T-cell (primary cell): ENCODE measurements at places on chromosomes 3 and 15.

- peaks cover 19% of the 10 kb centered on the region for H3K4me1 ChIP-seq
- peaks cover 8% of the 10 kb centered on the region for H3K27me3 ChIP-seq
- H3K36me3 ChIP-seq, result no peaks in the 10 kb centered on the region
- peak; percentile 27 for DNase-seq
Measured at GRCh38 chr3:45881078-45882022, 5.0 kb upstream of the CCR9 start.

- DNase-seq, result no peak
- H3K4me3 ChIP-seq, result no peak overlapping the region
- H3K27me3 ChIP-seq, result no peaks in the 10 kb centered on the region
- no peaks in the 10 kb centered on the region for H3K4me1 ChIP-seq
Measured at GRCh38 chr3:29067007-29067406, 213.9 kb upstream of the RBMS3 start.

GRCh38 chr3:107644631-107645030, 121.9 kb downstream of the BBX start:
- H3K36me3 ChIP-seq, result no peaks in the 10 kb centered on the region
- H3K4me3 ChIP-seq, result no peak overlapping the region
- H3K27me3 ChIP-seq, result no peaks in the 10 kb centered on the region
- no peak overlapping the region for H3K27ac ChIP-seq
- H3K4me1 ChIP-seq, result no peaks in the 10 kb centered on the region

GRCh38 chr15:51030649-51031316, 63.9 kb downstream of the TNFAIP8L3 start:
- DNase-seq, result no peak
- no peak overlapping the region for H3K4me3 ChIP-seq
- H3K27ac ChIP-seq, result no peak overlapping the region
- no peaks in the 10 kb centered on the region for H3K27me3 ChIP-seq
- no peaks in the 10 kb centered on the region for H3K36me3 ChIP-seq

GRCh38 chr3:31621314-31621713, 88.6 kb downstream of the STT3B start:
- no peak for DNase-seq
- no peak overlapping the region for H3K4me3 ChIP-seq
- H3K27me3 ChIP-seq, result no peaks in the 10 kb centered on the region
- no peak overlapping the region for H3K27ac ChIP-seq

- no peak overlapping the region for H3K27ac ChIP-seq
- no peak for DNase-seq
- H3K27me3 ChIP-seq, result no peaks in the 10 kb centered on the region
Measured at GRCh38 chr15:87609474-87609873, 647.1 kb downstream of the NTRK3 start.

- H3K27ac ChIP-seq, result no peak overlapping the region
- no peak for DNase-seq
- no peak overlapping the region for H3K4me3 ChIP-seq
- H3K36me3 ChIP-seq, result no peaks in the 10 kb centered on the region
Measured at GRCh38 chr3:25214034-25214433, 214.0 kb upstream of the RARB start.

- no peaks in the 10 kb centered on the region for H3K27me3 ChIP-seq
- no peak overlapping the region for H3K27ac ChIP-seq
- no peak overlapping the region for H3K4me3 ChIP-seq
Measured at GRCh38 chr3:155704771-155705559, 39.9 kb downstream of the PLCH1 start.

DNA sequence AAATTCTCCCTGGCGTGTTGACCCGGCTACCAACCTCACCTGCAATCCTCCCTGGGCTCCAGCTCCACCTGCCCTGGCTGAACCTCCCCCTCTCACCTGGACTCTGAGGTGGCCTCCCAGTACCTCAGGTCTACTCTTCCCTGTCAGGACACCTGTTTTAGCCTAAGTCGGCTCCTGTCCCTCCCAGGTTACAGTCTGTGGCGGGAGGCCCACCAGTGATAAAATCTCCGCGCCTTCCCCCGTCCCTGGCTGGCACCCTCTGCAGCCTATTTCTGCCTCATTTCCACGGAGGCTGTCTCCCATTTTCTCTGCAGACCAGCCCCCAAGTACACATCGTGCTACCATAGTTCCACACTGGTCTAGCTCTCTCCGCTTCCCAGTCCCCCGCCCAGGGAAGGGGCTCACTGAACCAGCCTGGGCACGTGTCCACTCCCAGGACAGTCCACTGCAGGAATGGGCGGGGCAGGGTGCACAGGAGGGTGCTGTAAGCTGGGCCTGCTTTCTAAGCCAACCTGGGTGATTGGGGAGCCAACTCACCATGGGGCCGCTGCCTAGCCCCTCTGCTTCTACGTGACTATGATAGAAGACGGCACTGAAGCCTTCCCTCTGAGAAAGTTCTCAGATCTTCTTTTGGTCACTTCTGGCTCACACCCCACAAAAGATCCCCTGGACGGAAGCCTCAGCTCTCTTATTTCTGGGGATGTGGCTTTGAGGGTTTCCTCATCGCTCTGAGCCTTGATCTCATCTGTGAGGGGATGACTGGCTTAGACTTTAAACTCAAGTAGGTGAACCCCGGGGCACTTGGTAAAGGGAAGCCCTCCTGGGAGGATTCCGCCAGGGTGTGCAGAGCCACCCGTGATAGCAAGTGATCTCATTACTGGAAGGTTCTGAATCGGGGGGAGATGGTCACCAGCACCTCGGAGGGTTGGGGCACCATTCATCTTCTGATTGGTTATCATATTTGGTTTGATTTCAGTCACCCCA, 96.6 kb downstream of the NSMCE3 start:
- H3K27me3 ChIP-seq, result no peaks in the 10 kb centered on the region
- H3K27ac ChIP-seq, result no peak overlapping the region
- H3K4me1 ChIP-seq, result no peaks in the 10 kb centered on the region
- DNase-seq, result no peak
- H3K36me3 ChIP-seq, result no peaks in the 10 kb centered on the region
- no peak overlapping the region for H3K4me3 ChIP-seq

- H3K4me1 ChIP-seq, result no peaks in the 10 kb centered on the region
- no peak for DNase-seq
- no peaks in the 10 kb centered on the region for H3K27me3 ChIP-seq
- no peak overlapping the region for H3K4me3 ChIP-seq
Measured at GRCh38 chr3:111904376-111905241, 45.5 kb downstream of the PHLDB2 start.

GRCh38 chr3:72797773-72798543, 50.3 kb downstream of the SHQ1 start:
- no peaks in the 10 kb centered on the region for H3K27me3 ChIP-seq
- no peak overlapping the region for H3K4me3 ChIP-seq
- peaks cover 4% of the 10 kb centered on the region for H3K36me3 ChIP-seq
- no peak overlapping the region for H3K27ac ChIP-seq
- no peak for DNase-seq

GRCh38 chr15:93496888-93497287, 407.9 kb upstream of the RGMA start:
- no peaks in the 10 kb centered on the region for H3K4me1 ChIP-seq
- H3K36me3 ChIP-seq, result no peaks in the 10 kb centered on the region
- no peak for DNase-seq
- no peak overlapping the region for H3K4me3 ChIP-seq
- no peaks in the 10 kb centered on the region for H3K27me3 ChIP-seq

DNA sequence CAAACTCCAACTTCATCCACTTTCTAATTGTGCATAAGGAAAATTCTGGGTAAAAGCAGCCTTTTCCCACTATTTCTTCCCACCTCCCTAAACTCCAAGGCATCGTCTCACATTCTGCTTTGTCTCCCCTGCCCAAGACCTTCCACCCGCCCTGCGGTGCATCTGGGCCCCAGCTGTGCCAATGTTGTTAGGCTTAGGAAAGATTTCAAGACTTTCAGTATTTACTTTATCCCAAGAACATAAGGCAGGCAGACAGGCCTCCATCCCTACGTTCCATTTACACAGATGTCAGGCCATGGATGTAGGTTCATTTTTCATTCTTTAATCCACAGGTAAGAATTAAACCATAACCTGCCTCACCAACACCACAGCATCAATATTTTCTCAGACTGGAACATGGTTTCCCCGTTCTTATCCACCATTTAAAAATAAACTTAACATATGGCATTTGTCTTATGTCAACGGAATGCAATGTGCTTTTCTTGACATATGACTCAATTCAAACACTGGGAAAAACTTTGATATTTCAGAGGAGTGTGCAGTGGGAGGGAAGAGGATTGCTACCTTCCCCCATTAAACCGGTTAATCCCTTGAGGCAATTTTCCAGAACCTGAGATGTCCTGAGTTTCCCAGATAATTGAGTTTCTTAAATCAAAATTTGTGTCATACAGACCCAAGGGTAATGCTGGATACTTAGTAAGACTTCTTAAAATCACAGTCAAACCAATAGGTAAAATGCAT, 238.0 kb upstream of the LRIG1 start:
- no peak overlapping the region for H3K27ac ChIP-seq
- no peak for DNase-seq
- H3K36me3 ChIP-seq, result no peaks in the 10 kb centered on the region
- H3K27me3 ChIP-seq, result no peaks in the 10 kb centered on the region
- H3K4me1 ChIP-seq, result no peaks in the 10 kb centered on the region

- H3K4me3 ChIP-seq, result no peak overlapping the region
- H3K27ac ChIP-seq, result no peak overlapping the region
- no peaks in the 10 kb centered on the region for H3K27me3 ChIP-seq
- no peaks in the 10 kb centered on the region for H3K4me1 ChIP-seq
Measured at GRCh38 chr3:192253138-192253887, 474.0 kb downstream of the FGF12 start.

DNA sequence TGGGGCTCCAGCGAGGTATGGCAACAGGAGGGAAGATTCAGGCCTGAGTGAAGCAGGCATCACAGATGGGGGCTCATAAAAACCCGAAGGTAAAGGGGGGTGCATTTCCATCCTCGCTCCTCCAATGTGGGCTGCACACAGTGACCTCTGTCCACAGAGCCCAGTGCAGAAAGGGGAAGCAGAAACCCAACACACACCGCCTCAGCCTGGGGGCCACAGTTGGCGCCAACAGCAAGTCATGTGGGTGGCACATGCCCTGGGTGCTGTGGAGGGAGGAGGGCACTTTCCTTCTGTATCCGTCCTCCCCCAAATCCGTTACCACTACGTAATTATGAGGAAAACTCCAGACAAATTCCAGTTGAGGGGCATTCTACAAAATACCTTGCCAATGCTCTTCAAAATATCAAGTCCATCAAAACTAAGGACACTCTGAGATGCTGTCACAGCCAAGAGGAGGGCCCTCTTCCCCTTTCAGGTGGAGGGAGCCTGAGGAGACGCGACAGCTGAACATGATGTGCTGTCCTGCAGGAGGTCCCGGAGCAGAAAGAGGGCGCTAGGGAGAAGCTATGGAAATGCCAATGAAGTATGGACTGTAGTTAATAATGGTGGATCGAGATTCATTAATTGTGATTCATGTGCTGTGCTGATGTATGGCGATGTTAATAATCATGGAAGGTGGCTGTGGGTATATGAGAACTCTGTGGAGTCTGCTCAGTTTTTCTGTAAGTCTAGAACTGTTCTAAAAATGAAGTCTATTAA, 16.4 kb downstream of the APBA2 start:
- H3K4me3 ChIP-seq, result no peak overlapping the region
- no peak for DNase-seq
- H3K36me3 ChIP-seq, result peaks cover 5% of the 10 kb centered on the region
- peaks cover 50% of the 10 kb centered on the region for H3K4me1 ChIP-seq

DNA sequence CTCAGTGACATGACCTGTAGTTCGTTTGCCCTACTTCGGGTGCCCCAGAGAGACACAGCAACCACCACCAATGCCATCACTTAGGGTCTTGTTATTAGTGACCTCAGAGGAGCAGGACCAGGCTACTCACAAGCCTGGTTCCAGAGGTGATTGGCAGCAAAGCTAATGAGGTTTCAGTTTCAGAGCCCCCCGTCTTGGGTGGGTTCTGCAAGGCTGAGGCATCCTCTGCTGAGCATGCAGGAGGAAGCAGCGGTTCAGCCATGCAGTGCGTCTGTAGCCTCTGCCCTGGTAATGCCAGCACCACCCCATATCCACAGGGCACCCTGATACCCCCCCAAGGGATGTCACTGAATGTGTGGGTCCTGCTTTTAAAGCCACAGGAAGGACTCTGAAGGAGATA, 39.0 kb upstream of the ITGA11 start:
- no peaks in the 10 kb centered on the region for H3K4me1 ChIP-seq
- no peak overlapping the region for H3K27ac ChIP-seq
- DNase-seq, result no peak
- no peaks in the 10 kb centered on the region for H3K36me3 ChIP-seq
- no peaks in the 10 kb centered on the region for H3K27me3 ChIP-seq

- peaks cover 52% of the 10 kb centered on the region for H3K27me3 ChIP-seq
- H3K4me3 ChIP-seq, result no peak overlapping the region
- no peaks in the 10 kb centered on the region for H3K36me3 ChIP-seq
- H3K27ac ChIP-seq, result no peak overlapping the region
Measured at GRCh38 chr15:74121039-74121438, 9.3 kb upstream of the ISLR2 start.

DNA sequence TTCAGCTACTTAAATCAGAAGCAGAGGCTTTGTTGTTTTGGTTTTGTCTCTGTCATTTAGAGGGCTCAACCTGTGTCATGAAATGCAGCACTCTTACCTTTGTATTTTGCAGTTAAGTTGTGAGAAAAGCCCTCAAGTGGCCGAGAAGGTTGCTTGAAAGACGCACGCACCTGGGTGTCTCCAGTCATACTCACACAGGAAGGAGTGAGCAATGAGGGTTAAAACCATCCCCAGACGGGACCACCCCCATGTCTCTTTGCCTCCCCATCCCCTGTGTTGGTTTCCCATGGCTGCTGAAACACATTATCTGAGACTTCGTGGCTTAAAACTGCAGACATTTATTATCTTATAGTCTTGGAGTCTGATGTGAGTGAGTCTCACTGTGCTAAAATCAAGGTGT, 376.1 kb upstream of the CFAP20DC start:
- no peaks in the 10 kb centered on the region for H3K27me3 ChIP-seq
- peaks cover 37% of the 10 kb centered on the region for H3K4me1 ChIP-seq
- peak; percentile 57 for DNase-seq

DNA sequence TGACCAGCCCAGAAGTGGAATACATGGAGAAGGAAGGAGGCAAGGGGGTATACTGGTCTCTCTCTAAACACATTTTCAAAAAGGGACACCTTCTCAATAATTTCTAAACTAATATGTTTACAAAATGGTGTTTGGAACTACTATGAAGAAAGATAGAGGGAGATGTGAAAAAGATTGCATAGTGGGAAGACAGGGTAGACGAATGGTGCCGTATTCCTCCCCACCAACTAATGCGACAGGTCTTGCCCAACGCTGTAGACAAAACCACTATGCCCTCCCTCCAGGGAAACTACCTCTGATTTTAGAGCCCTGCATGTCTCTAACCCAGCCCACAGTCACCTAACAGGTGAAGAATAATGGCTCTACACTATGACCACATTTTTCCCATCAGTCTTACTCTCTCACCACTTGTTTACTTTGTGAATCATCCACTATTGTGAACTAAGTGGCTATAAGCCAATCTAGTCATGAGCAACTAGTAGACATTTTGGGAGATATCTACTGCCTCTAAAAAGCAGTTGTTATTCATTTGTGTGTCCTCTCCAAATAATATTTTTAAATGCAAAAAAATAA, 108.2 kb upstream of the UBE2E2 start:
- no peak overlapping the region for H3K27ac ChIP-seq
- H3K4me3 ChIP-seq, result no peak overlapping the region
- no peaks in the 10 kb centered on the region for H3K36me3 ChIP-seq

- H3K4me3 ChIP-seq, result no peak overlapping the region
- no peak overlapping the region for H3K27ac ChIP-seq
Measured at GRCh38 chr3:869734-870133, 223.1 kb upstream of the CNTN6 start.

GRCh38 chr15:60744826-60745460, 266.0 kb upstream of the ICE2 start:
- H3K27ac ChIP-seq, result no peak overlapping the region
- DNase-seq, result no peak
- H3K36me3 ChIP-seq, result no peaks in the 10 kb centered on the region
- no peak overlapping the region for H3K4me3 ChIP-seq
- H3K4me1 ChIP-seq, result no peaks in the 10 kb centered on the region

- H3K4me3 ChIP-seq, result no peak overlapping the region
- DNase-seq, result no peak
- H3K27ac ChIP-seq, result no peak overlapping the region
- peaks cover 44% of the 10 kb centered on the region for H3K27me3 ChIP-seq
Measured at GRCh38 chr3:194160158-194160557, 24.2 kb downstream of the HES1 start.
